Suppressor macrophage treated with lipopolysaccharide for 1 hour (primary cell): ENCODE measurements at places on chromosomes 2 and 18.

GRCh38 chr2:98736464-98736889 is 5.5 kb upstream of the MGAT4A start:
- DNase-seq = no peak

DNA sequence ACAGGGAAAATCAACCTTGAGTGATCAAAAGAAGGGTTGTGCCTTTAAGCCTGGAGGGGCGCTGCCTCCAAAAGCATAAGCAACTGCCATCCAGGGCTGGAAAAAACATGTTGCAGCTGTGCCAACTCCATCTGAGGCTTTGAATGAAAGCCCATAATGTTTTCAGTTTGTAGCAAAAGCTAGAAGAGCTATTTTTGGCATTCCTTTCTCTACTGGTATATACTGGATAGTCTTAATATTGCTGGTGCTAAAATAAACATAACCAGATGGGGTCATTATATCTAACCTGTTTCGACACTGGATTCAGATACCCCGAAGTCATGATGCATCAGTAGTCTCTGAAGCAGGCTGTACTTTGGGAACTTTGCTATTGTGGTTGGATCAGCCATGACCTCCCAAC is 25.1 kb downstream of the ANXA4 start:
- no peak for DNase-seq

DNA sequence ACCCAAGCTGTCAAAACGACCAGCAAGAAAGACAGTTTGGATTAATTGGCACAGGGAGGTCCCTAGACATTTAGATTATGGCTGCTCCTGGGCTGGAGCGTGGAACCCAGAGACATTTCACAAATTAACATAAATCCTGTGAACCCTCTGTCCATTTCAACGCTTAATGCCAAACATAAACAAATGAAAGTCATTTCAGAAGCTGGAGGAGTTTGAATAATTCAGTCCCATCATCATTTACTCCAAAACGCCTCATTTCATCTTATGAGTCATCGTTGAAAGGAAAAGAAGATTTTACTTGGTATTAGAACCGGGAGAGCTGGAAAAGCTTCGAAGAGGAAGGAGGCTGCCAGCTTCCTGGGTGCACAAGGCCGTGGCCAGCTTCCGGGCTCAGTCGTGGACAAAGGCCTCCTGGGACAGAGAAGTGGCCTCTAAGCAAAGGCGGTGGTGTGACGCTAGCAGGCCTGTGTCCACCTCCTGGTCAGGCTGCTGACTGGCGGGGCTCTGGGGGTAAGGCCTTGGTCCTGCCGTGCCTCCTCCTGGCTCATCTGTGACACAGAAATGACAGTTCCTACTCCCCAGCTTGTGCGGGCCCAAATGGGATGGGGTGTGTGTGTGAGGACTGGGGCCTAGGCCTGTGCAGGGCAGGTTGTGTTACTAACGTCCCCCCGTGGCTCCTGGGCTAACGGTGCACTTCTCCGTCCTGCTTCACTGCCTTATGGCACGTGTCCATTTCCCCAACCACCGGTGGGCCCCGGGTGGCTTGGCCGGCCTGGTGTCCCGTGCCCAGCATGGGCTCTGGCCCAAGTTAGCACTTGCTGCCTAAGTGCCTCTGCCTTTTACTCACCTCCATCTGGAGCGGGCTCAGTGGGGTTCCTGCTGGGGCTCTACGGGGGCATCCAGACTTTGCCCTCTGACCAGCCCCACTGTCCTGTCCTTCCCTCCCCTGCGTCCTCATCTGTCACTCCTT is 71.6 kb downstream of the RRM2 start:
- DNase-seq = no peak

- DNase-seq = no peak
These were observed 80.1 kb downstream of the RBM43 start for GRCh38 chr2:151181524-151181923.

- no peak for DNase-seq
These were observed 6.0 kb upstream of the SNTG2 start for GRCh38 chr2:944693-945092.

DNA sequence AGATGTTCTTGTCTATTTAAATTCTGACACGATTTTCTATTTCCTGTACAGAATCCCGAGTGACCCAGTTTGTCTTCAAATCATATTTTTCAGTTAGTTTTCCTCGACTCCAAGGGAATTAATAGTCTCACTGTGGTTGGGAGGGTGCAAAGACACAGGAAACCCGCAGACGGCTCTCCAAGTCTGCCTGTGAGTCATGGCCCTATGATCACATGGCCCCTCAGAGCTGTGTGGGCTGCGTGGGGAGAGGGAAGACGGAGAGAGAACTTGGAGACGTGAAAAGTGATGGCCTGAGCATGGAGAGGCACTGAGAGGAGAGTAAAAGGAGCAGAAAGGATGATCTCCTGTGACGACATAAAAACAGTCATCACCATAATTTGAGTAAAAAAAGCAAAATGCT is 989.9 kb downstream of the DCDC2C start:
- DNase-seq = no peak

DNA sequence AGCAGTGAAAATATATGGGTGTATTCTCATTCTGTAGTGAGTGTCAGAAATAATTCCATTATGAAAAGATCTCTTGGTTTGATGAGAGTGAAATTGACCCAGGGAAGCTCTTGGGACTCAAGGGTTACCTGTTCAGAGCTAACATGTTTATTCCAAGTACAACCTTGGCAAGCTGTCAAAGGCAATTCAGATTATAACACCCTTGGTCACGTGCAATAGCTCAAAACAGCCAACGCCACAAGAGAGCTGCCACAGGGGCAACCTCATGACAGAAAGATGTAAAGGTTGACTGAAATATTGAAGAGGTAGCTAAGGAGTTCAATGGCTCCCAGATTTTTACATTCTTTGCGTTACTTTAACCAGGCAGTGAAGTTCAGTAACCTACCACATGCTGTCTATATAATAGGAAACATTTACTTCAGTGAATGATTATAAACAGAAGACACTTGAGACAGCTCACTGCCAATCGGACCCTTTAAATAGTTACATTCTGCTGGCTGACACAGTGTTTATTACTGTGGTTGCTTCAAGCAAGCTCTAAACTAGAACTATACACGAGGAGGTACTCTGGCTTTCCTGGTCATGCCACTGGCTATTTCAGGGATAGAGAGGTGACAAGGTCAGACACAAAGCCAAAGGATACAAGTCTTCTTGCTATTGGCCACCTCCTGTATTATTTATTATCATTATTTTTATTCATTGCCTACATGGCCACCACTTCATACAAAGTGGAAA is 187.3 kb downstream of the PID1 start:
- DNase-seq = no peak

- no peak for DNase-seq
These were observed 1105.4 kb upstream of the KLHL29 start for GRCh38 chr2:22279541-22279940.

- no peak for DNase-seq
These were observed 57.8 kb downstream of the TWIST2 start for GRCh38 chr2:238905644-238906043.

DNA sequence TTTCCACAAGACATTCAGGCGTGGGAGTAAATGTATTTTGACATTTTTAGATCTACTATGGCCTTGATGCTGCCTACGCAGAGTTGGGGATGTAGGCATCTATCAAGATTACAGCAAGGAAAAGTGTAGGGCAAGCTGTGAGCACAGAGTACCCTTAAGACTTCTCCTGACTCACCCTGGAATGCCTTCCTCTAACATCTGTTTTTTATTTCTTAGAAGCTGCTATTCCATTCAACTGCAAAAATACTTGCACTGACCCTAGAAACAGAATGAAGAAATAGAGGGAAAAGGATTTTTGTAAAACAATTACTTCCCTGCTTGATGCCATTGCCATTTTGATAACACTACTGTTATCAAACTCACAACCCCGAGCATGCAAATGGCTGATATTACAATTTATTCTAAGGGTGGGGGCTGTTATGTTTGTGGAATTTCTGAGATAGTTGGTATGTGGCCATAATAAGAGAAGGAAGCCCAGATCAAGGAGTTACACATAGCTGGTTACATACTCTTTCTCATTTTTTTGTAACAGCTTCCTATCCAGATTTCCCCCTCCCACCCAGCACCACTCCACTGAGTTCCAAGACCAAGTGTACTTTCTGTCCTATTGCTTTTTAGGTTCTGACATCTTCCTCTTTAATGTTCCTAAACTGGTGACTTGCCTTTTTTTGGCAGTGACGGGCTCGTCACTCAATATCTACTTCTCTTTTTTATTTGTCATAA is 6.0 kb upstream of the ROCK1 start:
- peak; percentile 94 for DNase-seq

- DNase-seq = no peak
These were observed 566.6 kb upstream of the VRK2 start for GRCh38 chr2:57479981-57480380.

DNA sequence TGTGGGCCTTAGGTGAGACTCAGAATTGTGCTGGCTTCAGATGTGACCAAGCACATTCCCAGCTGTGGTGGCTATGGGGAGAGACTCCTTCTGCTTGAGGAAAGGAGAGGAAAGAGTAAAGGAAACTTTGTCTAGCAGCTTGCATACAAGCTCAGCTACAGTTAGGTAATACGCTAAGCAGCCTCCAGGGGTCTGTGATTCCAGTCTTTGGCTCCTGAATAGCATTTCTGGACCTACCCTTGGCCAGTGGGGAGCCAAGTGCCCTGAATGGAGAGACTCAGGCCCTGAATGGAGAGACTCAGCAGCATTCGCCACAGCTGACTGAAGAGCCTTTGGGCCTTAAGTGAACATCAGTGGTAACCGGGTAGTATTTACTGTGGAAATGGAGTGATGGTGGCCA is 227.4 kb upstream of the CDH7 start:
- no peak for DNase-seq

DNA sequence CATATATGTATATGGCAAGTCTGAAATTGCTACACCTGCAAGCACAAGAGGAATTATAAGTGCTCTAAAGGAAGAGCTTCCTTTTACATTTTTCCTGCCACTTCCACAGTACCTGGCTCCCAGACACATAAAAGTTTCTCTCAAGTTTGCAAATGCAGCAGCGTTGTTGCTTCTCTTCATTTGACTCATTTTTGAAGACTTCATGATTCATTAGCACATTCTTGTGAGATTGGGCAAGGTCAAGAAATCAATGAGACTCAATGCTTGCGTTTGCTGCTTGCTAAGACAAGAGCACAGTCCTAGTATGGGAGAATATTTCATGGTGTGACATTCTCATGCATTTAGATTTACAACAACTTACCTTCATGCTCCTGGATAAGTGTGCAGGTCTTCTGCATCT is 42.6 kb upstream of the PDCL3 start:
- no peak for DNase-seq

GRCh38 chr2:128717758-128718710 is 399.4 kb upstream of the HS6ST1 start:
- DNase-seq = no peak

DNA sequence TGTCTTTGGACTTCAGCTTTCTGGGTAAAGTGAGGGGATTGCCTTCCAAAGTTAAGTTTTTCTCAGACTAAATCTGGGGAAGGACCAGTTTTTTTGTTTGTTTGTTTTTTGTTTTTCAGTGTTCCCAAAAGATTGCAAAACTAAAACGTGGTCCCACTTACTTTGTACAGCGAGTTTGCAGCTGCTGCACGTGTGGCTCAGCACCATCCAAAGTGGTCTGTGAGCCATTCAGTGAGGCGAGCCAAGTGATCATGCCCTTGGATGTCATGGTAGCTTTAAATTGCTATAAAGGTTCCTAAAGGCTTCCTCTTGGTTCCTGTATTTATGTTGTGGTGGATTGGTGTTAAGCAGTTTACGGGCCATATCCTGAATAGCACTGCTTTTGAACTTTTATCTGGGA is 23.0 kb downstream of the TET3 start:
- no peak for DNase-seq

DNA sequence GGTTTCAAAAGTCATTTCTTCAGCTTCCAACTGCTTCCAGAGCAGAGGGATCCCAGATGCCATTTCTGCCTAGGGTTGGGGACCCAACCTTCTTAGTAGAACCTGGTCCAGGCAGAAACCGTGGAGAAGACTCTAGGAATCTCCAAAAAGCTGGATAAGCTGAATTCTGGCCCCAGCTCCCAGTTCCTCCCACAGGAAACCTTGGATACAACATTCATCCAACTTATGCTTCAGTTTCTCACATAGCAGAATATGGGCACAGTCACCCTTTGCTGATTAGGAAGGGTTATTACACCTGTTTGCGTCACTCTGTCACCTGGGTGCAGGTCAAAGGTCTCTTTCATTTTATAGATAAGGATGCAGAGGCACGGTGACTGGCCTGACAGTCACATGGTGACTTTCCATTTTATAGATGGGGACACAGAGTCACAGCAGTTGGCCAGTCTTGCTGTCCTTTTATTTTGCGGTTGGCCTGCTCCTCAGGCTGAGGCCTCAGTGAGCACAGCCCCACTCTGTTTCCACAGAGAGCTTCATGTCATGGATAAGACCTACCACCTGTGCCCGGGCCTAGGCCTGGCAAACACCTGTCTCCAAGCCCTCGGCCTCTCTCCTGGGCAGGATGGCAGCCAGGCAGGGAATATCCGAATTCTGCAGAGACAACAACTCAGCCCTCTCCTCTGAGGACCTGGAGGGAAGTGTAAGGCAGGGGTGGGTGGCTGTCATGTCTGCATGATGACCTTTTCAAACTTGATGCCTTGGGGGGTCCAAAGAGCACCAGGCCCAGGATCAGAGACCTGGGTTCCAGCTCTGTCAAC is 148.8 kb downstream of the SMAD7 start:
- DNase-seq = no peak

DNA sequence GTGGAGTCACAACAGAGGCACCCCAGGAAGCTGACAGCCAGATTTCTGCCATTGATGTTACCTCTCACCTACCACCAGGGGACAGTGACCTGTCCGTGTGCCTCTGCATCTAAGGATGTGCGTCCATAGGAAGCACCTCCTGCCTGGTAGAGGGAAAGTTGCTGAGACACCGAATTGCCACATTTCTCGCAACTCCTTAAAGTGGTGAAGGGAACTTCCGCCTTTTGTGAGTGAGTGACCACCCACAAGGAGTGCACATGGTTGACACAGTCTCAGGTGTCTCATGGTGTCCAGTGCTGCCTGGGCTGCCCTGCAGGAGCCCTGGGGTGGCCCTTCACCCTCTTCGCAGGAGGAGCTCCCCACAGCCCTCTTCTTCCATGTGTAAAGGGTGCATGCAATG is 201.8 kb downstream of the GBX2 start:
- DNase-seq = no peak

- no peak for DNase-seq
These were observed 32.6 kb downstream of the BIN1 start for GRCh38 chr2:127074358-127074757.

GRCh38 chr2:41199334-41199733 is 747.4 kb upstream of the SLC8A1 start:
- no peak for DNase-seq
